Glutamatergic neuron (in vitro differentiated cells): ENCODE measurements at places on chromosomes 5 and 9. TPM values are rescaled to one million over a fixed set of nuclear protein-coding genes. Genes with fewer than 3 reads are reported as not detected.

The TLR4 gene
- not detected for total RNA-seq

The CA9 gene
- total RNA-seq: not detected

The NEURL1B gene
- total RNA-seq: 11.4 TPM

The MARCOL gene
- total RNA-seq: not detected

The REEP5 gene
- total RNA-seq: 108 TPM

The PCDHGB6 gene
- 59.8 TPM for total RNA-seq

The C5orf34 gene
- total RNA-seq: 10.2 TPM

The TMEM252 gene
- not detected for total RNA-seq

The NSUN2 gene
- total RNA-seq: 60.3 TPM

The SLC4A9 gene
- not detected for total RNA-seq

The PRDM9 gene
- not detected for total RNA-seq

The SPATA9 gene
- total RNA-seq: not detected

The UBAP1 gene
- 28.4 TPM for total RNA-seq

The SLC6A7 gene
- not detected for total RNA-seq

The NFIL3 gene
- total RNA-seq: 32.4 TPM

The CDH12 gene
- total RNA-seq: 23.5 TPM

The TMEM215 gene
- total RNA-seq: 0.27 TPM

The CTNNAL1 gene
- total RNA-seq: 13.7 TPM

The TOMM5 gene
- 52.4 TPM for total RNA-seq

The EFNA5 gene
- total RNA-seq: 158 TPM

The PAX5 gene
- total RNA-seq: 24.3 TPM

The TCF7 gene
- total RNA-seq: 5.8 TPM

The PAIP1 gene
- total RNA-seq: 127 TPM

The AMACR gene
- total RNA-seq: 9.0 TPM

The PAPPA gene
- total RNA-seq: 10.5 TPM

The GPX3 gene
- total RNA-seq: 20.4 TPM

The HMCN2 gene
- 9.3 TPM for total RNA-seq

The SCAI gene
- total RNA-seq: 13.7 TPM

The PPP1R26 gene
- 22.2 TPM for total RNA-seq
